ENCODE measurements at places on chromosomes 16 and 17.
A peak's percentile ranks its signal among the peaks of the same experiment; 100 is the strongest.

- DNase-seq: no peak
Measured at GRCh38 chr16:12871784-12872183, 29.6 kb upstream of the SHISA9 start.

DNA sequence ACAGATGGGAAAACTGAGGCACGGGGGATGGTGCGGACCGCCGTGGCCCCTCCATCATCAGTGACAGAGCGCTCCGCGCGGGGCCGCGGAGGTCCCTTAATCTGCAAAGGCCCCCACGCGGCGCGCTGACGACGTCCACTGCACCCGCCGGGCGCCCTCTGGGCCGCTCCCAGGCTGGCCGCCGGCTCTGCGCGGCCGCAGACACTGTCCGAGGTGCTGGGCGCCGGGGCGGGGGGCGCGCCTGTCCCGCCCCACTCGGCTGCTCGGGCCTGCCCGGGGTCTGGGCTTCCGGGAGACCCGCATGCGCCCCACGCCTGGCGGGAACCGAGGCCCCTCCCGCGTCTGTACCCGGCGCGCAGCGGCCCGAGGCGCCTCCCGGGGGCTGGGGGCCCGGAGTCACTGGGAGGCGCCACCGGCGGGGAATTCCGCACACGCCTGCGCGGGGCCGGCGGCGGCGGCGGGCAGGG, 550 bp upstream of the RNF213 start:
- DNase-seq: peak; percentile 77

DNA sequence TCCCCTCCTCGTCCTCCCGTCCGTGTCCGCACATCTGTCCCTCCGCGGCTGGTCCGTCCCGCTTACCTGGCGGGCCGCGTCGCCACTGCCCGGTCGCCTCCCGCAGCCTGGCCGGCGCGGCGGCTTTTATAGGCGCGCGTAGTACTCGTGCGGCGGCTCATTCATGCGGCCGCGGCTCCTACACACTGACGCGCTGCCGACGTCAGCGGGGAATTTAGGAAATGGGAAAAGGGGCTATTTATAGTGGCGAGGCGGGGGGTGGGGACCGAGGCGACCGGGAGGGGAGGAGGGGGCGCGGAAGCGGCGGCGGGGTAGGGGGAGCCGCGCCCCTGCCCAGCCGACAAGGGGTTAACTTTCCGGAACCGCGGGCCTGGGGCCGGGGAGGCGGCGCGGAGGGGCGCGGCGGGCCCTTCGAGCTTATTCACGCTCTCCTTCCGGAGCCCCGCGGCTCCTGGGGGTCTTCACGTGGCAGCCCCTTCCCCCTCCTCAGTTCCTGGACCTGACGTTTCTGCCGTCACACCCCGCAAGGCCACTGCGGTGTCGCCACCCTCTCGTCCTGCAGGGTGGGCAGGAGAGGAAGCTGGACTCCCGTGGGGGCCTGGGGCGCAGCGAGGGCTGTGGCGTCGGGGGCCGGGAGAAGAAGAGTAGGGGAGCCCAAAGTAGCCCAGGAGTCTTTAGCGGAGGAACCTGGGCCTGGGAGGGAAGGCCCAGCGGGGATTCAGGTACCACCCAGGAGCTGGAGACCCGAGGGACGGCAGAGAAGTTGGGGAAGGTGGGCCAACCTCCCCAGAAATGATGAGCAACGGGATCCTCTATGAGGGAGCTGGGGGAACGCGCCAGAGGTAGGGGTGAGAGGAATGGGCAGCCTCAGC, 3.6 kb upstream of the HIC1 start:
- DNase-seq: no peak

GRCh38 chr17:81877569-81877968, 6.4 kb upstream of the ARHGDIA start:
- DNase-seq: no peak
